ENCODE measurements at places on chromosomes 1 and 21.
A peak's percentile ranks its signal among the peaks of the same experiment; 100 is the strongest.

DNA sequence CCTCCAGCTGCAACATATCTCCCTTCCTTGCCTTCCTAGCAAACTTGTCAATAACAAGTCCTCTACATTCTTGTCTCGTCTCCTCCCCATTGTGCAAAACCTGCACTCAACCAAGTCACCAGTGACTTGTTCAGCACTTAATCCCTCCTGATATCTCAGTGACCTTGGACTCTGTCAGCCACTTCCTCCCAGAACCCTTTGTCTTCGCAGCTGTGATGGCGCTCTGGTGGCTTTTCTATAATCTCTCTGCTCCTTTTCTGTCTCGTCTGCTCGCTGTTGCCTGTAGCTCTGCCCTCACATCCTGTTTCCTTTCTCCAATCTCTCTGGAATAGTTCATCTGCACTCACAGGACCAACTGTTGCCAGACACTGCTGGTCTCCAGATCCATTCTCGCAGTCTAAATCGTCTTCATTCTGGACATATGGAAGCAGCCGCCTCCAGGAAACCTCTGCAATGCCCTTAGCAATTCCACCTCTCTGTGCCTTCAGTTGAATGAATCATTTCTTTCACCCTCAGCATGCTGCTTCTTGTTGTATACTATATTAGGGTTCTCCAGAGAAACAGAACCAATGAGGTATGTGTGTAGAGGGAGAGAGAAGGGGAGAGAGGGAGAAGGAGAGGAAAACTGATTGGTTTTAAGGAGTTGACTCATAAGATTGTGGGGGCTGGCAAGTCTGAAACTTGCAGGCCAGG, 17.4 kb upstream of the IFNAR2 start:
- DNase-seq, result no peak

- DNase-seq, result no peak
Measured at GRCh38 chr1:161987303-161987702, 36.4 kb downstream of the OLFML2B start.

DNA sequence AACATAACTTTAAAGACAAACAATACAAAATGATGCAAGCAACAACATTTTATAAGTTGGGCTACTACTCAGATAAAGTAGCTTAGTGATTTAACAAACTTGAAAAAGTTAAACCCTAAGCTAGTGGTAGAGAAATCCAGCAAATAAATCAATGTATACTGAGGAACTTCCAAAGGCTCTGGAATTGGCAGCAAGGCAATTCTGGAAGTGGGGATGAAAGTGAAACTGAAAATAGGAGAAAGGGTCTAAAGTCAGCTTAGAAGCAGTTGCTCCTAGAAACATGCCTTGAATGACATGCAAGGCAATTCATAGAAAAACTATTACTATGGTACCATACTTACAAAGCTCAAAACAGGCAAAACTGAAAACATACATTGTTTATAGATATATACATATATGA, 90.0 kb upstream of the CAMK1G start:
- DNase-seq, result no peak

DNA sequence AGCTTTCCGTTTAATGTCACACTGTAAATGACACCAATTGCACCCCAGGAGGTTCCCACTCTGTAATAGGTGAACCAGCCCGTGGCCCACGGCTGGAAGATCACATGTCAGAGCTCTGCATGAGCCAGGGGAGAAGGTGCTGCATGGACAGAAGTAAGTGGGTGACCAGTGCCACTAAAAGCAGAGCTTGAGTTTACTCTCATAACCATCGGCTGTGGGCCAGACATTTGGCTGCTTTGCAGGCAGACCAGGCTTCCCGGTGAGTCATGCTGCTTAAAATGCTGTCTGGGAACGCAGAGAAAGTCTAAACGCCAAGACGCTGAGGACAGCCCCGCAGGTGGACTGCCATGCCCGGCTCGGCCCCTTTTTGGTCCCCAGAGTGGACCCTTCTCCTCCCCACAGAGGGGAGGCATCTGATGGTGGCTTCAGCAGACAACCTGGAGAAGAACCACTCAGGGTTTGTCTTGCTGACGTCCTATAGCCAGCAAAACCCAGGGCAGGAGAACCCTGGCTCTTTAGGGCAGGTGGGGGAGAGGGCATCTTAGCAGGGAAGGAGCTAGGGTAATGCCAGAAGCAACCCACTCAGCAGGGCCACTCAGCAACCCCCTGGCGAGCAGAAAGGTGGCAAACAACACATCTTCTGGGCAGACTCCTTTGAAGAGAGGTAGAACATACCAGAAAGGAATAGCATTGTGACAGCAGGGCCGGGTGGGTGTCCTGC, 7.3 kb downstream of the KIAA2013 start:
- DNase-seq, result no peak

GRCh38 chr1:204254031-204254661, 40.4 kb upstream of the GOLT1A start:
- DNase-seq, result no peak

DNA sequence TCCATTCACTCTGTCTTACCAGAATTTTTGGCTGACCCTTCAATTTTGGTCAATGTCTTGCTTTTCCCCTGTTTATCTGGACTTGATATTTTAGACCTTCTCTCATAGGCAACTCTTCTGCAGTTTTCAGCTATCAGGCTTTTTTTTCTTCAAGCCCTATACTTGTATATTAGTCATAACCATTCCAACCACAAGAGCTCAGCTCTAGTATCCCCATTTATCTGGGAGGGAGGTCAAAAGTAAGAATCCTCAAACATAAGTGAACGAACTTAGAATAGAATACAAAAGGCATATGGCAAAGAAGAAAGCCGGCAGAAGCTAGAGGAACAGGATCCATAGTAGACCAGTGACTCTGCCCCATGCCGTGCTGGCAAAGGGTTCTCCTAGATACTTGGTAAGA, 45.9 kb upstream of the TNFSF4 start:
- DNase-seq, result no peak

GRCh38 chr1:219188331-219188803, 14.7 kb downstream of the LYPLAL1 start:
- DNase-seq, result no peak

DNA sequence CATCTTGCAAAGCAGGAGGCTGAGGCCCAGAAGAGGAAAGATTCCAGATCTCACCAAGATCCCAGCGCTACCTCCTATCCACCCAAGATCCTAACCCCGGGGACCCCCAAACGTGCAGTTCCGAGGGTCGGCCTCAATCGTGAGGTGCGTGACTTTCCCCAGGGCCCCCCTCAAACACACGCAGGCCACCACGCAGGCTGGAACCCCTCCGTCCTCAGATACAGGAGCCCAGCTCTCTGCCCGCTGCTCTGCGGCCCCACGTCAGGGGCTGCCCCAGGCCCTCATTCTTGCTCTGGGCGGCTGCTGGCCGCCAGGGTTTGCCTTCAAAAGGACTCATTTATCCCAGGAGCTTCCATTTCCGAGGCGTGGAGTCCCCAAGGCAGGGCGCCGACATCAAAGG, 39.9 kb downstream of the KRTAP10-1 start:
- no peak for DNase-seq

DNA sequence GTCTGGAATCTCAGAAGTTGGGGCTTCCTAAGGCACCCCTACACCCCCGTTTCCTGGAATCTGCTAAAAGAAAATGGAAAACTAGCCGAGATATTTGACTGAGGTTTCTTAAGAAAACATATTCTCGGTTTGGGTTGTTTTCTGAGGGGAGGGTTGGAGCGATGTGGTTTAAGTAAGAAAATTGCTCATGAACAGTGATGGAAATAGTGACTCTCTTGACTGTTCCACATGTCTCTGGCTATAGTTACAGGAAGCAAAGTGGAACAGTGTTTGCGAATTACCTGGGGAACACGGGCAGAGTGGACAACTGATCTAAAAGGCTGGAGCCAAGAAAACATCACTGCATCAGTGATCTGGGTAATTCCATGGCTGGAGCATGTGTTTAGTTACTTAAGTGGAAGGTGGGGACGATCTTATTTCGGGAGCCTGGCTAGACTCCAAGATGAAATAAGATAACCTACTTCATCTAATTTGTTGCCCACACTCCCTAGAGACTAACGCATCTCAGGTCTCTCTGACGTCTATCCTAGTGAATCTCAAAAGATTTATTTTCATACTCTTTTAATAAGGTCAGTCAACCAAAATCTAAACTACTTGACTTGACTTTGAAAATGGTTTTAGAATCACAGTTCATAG, 92.4 kb downstream of the KCNJ15 start:
- peak; percentile 83 for DNase-seq

DNA sequence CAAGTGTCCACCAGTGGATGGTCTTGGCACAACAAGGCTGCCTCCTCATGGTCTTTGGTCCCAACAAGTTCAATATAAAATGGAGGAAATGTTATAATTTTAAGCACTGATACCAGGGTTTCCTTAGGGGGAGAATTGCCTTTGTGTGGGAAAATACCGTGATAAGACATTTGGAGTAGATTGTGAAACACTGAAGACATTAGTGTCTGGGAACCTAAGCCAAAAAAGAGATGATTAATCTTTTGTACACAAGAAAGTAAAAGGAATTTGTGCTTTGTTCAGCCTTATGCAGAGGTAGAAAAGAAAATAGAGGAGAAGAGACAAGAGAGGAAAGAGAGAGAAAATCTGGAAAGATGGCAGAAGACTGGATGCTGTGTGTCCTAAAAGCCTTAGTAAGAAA, 36.1 kb downstream of the ST6GALNAC3 start:
- no peak for DNase-seq

GRCh38 chr1:168333562-168334276, 53.0 kb downstream of the TBX19 start:
- no peak for DNase-seq

DNA sequence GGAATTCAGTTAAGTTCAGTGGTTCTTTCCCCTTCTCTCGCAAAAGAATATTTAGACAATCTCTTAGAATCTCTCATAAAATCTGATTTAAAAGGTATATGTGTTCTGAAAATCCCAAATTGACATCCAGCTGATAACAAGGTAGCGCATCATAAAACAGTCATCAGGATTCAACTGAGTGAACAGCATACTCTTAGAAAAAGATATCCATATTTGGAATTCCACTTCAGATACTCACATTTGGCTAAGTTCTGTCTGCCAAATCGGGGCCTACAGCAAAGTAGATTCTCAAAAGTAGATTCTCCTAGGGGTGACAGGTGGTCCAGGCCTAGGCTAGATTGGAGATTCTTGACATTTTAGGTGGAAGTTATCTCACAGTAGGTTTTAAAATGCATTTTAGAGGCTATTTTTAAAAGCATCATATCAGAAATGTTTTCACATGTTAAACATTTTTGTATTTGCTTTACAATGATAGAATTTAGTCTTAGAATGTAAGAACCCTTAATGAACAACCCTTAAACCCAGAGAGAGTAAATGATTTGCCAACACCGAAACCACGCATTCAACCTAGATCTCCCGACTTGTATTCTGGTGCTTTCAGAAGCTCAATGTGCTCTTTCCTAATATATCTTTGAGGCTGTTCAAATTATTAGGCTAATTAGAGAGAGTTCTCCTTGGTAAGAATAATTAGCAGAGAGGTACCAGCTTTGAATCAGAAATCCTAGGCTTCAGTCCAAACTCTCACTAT, 318.9 kb downstream of the LMO4 start:
- DNase-seq, result no peak

GRCh38 chr1:228207851-228208821, at the start of gene OBSCN:
TSS of gene OBSCN (plus strand) at chr1:228208044. CDS start at chr1:228211784, 3,740 bp downstream.
- no peak for DNase-seq

DNA sequence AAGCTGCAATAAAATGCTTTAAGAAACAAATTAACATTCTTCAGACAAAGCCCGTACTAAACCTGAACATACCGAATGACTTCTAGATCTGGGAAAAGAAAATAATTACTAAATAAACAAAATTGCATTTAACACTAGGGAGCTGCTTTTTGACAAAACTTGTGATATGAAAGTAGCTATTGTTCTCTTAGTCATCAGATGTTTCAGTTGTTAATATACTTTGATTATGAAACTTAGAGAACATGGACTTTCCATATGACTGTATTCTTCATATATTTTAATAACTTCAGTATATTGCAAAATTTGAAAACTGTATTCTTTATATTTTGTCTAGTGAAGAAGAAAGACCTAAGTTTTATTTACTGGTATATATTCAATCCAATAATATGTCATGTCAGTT, 1262.1 kb downstream of the NCAM2 start:
- no peak for DNase-seq

GRCh38 chr21:25464275-25464674, 143.0 kb downstream of the MRPL39 start:
- no peak for DNase-seq

- no peak for DNase-seq
Measured at GRCh38 chr1:101299710-101300109, 62.9 kb downstream of the S1PR1 start.

DNA sequence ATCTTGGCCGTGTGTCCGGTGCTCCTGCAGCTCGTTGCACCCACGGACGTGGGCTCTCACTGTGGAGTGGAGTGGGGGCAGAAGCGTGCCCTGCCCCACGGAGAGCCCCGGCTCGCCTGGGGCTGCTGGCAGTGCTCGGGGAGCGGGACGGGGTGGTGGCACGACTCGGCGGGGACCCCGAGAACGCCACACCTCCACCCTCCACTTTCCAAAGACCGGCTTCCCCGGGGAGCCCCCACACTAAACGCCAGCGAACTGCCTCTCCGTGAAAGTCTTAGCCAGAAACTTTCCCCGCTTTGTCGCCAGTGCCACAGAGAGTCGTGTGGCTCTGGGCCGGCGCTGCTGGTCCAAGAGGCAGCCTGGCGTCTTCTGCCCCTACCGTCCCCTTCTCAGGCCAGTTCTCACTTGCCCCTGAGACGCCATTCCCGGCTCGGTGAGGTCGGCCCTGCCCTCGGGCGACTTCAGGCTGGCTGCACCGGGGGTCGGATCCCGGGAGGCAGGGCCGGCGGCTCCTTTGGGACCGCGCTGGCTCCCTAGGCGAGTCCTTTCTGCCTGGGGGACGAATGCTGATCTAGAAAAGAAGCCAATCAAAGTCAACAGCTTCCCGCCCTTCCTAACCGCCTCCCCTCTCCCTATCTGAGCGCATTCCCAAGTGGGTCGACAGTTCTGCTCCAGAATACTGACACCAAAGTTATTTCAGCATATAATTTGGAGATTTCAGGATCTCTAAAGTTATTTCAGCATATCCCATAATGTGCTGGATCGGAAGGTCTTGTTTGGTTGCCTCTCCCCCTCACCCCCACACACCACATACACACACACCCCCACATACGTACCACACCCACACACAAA, 2.6 kb upstream of the SAMD13 start:
- no peak for DNase-seq

- DNase-seq, result no peak
Measured at GRCh38 chr1:228977307-228977706, 242.0 kb downstream of the RHOU start.

- no peak for DNase-seq
Measured at GRCh38 chr1:39178541-39179431, 25.7 kb upstream of the MACF1 start.

- DNase-seq, result no peak
Measured at GRCh38 chr1:84550826-84551225, 23.4 kb downstream of the CTBS start.

DNA sequence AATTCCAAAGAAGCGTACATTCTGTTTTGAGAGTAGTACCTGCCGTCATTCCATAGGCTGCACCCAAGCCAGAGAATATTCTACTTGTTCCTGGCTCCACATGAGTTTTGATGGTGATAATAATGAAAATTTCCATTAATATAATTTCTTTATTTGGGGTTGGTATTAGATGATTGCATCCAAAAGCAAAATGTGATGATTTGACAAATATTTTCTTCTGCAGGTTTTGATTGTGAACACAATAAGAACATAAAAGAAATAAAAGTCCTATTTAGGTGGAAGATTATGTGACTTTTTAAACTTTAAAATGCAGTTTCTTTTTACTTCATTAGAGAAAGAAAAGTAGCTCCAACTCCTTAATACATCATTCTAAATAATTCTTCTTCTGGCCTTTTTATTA, 284.8 kb upstream of the FMN2 start:
- no peak for DNase-seq

All from NCI-H1105 treated with DMSO at 0.1 percent for 48 hours (cell line).